ENCODE measurements at places on chromosomes 5 and 9. TPM values are rescaled to one million over a fixed set of nuclear protein-coding genes. Genes with fewer than 3 reads are reported as not detected.

The MEGF9 gene
- 17.3 TPM for total RNA-seq

- DNase-seq, result no peak
Measured at GRCh38 chr5:31887556-31887955, 248.6 kb downstream of the PDZD2 start.

DNA sequence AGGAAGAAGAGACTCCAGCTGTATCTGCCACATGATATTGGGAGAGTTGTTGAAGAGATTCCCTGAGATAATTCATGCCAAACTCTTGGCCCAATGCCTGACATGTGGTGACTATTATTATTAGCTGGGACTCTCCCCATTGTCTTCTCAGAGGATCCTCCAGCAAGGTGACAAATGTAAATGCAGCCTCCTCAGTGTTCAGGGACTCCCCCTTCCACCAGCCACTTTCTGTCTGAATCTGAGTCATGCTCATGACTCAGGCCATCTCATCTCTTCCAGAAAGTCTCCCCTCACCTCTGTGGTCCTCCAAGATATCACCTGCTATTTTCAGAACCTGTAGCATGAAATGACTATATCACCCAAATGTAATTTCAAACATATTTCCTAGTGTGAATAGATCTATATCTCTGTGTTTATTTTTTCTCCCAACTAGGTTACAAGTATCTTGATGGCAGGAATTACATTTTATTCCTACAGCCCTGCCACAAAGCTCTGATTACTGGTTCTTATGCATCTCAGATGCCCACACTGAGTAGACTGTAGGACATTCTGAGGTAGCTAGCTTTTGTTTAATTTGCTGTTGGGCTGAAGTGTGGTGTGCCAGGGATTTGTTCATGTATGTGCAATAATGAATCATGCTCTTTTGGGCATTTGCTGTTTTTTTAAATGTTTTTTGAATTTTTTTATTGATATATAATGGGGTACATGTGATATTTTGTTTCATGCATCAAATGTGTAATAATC lies 126.6 kb upstream of the IL12B start:
- DNase-seq, result no peak

DNA sequence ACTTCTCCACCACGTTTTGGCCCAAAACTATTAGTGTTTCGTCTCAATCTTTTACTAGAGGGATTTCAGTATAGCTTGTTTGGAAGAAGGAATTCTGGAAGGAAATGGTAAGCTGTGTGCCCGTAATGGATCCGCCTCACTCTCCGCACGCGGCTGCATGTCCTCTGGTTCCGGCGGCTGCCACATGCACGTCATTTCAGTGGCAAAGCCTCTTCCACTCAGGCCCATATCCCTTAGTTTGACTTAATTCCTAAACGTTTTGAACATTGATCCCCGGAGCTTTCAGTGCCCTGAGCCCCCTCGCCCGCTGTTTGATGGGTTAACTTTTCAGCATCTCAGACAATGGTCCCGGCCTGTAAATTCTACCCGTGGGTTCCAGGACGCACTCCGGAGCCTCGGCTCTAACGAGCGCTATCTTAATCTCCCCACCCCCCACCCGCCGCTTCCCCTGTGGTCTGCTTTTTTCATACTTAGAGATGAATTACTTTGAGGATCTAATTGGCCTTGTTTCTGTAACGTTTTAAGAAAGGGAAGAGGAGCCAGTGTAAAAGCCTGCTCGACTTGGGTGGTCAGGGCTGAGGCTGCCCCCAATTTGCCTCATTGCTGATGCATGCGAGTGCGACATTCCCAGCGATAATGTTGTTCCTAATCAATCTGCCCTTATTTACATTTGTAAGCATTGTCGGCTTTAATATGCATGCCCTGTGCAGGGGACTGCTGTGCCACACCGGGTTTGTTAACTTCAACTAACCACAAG lies 4.6 kb downstream of the PTCH1 start:
- DNase-seq, result no peak

DNA sequence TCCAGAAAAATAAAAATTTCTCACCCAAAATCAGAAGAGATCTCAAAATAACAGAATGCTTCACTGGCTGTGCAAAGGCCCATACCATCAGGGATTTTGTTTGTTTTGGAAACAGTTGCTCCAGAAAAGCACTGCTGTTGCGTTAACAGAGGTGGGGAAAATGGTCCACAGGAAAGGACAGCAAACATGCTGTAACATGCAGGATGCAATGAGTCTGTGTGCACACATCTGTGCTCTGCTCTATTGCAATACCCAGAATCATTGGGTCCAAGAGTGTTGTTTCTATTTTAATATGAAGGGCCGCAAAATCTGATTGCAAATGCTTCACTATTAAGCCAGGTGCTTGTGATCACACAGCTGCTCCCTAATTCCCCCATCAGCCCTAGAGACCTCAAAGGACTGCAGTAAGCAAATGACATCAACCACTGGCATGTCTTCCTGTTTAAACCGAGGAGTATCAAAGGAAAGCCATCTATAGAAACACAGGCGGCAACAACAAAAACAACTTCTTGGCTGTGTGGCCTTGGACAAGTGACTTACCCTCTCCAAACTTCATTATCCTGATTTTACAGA lies 141.0 kb downstream of the DCP2 start:
- no peak for DNase-seq

DNA sequence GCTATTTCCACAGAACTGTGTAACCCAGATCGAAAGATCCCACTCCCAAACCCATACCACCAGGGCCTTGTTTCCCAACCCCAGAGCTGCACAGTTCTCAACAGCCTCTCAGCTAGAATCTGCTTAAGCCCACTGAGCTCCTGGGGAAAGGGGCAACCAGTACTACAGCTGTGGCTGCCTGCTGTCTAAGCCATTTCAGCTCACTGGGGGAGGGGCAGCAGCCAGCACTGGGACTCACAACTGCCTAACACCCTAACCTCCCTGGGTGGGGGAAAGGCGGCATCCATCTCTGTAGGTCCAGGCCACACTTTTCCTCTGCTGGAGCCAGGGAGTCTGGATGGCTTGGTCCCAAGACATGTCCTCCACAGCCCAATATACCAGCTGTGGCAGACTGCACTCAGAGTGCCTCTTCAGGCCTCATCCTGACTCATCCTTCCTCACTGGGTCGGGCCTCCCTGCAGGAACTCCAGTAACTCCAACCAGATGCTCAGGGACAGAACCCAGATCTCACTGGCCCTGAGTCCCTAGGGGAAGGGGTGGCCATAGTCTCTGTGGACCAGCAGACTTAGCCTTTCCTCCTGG lies 241.4 kb downstream of the HINT1 start:
- no peak for DNase-seq

DNA sequence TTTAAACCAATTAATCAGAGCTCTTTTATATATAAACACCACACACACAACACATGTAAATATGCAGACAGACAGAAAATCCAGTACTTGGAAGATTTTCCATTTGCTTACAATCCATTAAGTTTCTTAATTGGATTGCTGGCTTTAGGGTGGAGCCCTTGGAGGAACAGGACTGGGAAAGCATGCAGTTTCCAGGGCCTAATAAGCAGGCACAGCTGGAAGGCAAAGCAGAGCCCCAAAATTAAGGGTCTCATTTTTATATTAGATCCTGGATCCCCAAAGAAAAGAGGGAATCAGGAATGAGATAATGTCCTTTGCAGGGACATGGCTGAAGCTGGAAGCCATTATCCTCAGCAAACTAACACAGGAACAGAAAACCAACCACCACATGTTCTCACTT lies 13.1 kb upstream of the SMC2 start:
- DNase-seq, result no peak

DNA sequence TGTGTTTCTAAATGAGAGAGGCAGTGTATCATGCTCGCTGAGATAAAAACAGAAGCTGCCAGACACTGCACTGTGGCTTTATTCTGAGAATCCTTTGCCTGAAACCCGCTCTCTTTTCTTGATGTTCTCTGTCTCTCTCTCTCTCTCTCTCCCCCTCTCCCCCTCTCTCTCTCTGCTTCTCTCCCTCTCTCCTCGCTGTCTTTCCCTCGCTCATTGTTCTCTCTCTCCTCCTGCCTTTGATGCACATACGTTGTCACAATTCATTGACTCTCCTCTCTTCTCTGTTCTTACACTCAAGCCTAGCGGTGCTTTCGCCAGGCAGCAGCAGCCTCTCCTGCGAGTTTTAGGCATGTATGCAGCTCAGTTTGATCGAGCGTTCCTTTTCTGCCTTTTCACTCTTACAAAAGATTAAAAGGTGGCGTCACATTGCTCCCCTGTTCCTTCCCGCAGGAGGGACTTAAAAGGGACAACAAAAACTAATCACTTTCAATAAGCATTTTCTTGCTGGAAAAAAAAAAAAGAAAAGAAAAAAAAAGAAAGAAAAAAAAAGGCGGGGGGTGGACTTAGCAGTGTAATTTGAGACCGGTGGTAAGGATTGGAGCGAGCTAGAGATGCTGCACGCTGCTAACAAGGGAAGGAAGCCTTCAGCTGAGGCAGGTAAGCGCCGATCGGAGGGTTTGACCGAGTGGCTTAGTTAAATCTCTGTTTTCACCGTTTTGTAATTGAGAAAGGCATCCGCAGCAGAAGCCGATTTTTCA lies 717.9 kb upstream of the WWC1 start:
- no peak for DNase-seq
